ENCODE measurements at places on chromosomes 11 and 22. TPM values are rescaled to one million over a fixed set of nuclear protein-coding genes. Genes with fewer than 3 reads are reported as not detected.

- DNase-seq: no peak
Measured at GRCh38 chr11:61675826-61676225, 4.4 kb upstream of the DAGLA start.

CDPF1 gene
- 14.2 TPM for polyA plus RNA-seq

GRCh38 chr11:68551223-68551622 is 90.7 kb downstream of the PPP6R3 start:
- no peak for DNase-seq

- no peak for DNase-seq
Measured at GRCh38 chr11:112834277-112834755, 126.9 kb upstream of the NCAM1 start.

TAF10 gene
- 129 TPM for polyA plus RNA-seq

SAA2 gene
- polyA plus RNA-seq: not detected

DNA sequence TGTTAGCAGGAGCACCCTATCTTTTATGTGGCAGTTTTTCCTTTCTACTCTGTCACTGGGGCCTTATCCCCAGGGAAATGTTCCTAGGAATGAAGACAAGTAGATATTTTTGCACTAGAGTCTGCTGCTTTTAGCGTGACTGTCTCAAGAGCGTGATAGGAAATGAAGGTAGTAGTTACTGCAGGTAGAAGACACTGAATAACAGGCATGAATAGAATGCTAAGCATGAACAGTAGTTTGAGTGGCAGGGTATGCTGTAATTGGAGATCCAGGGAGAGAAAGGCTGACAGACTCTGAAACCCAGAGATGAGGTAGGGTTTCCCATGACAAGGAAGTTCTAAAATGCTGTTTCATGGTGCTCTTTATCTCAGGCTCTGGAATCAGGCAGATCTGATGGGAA is 475.1 kb downstream of the NELL1 start:
- DNase-seq: no peak

MAJIN gene
- not detected for polyA plus RNA-seq

NRGN gene
- polyA plus RNA-seq: 5.3 TPM

P4HA3 gene
- 2.2 TPM for polyA plus RNA-seq

DNA sequence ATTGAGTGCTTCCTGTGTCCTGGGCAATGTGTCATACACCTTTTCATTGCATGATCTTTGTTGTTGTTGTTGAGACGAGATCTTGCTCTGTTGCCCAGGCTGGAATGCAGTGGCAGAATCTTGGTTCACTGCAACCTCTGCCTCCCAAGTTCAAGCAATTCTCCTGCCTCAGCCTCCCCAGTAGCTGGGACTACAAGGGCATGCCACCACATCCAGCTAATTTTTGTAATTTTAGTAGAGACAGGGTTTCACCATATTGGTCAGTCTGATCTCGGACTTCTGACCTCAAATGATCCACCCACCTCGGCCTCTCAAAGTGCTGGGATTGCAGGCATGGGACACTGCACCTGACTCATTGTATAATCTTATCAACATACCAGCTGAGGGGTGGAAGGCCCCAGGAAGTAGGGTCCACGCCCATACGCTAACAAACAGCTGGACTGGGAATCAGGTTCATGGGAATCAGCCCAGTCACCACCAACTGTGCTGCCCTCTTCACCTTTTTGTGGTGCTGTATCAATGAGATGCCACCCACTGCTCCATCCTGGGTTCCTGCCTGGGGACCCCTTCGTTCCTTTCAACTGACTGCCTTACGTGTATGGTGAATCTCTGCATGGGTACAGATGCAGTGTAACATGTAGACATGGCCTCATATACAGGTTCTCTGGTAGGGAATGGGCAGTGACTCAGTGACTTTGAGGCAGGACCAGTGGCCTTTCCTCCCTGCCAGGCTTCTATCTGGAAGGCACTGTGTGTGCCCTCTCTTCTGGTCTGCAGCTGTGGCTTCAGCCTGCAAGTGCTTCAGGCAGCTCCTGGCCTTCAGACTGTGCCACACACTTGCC is 32.5 kb upstream of the YWHAH start:
- no peak for DNase-seq

ANKRD42 gene
- polyA plus RNA-seq: 3.9 TPM

- DNase-seq: no peak
Measured at GRCh38 chr11:87369888-87370287, 332.2 kb downstream of the TMEM135 start.

Data from hindlimb muscle (tissue), 1 donor.